GM06990 (cell line): ENCODE measurements at places on chromosomes 2 and 18.

- DNase-seq = no peak
Observed at GRCh38 chr2:149100739-149101699, 62.5 kb downstream of the LYPD6B start.

GRCh38 chr2:152560873-152561595 lies 156.2 kb downstream of the PRPF40A start:
- DNase-seq = no peak

- no peak for DNase-seq
Observed at GRCh38 chr2:212097001-212097400, 441.6 kb downstream of the ERBB4 start.

DNA sequence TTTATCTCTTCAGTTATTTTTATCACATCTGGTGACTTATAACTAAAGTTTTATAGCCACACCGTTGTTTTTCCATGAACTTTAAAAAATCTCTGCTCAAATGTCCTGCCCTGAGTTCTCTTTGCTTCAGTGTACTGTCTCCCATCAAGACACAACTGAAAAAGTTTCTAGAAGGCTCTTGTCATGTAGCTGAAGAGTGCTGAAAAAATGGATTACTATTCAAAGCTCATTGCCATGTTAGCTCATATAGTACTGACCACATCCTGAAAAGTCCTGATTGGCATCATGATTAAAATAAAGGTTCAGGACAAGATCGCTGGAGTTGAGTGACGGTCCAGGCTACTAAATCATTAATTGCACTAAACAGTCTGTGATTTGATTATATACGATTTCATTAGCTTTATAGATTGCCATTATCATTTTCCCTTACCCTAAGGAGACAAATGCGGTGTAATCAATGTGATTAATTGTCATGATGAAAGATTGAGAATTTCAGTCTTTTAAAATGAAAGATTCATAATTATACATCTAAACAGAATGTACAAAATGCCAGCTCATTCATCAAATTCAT lies 62.2 kb downstream of the MFSD6 start:
- no peak for DNase-seq

- DNase-seq = peak; percentile 46
Observed at GRCh38 chr2:142914507-142915313, 37.2 kb downstream of the KYNU start.

GRCh38 chr2:66929632-66930338 lies 467.3 kb upstream of the ETAA1 start:
- DNase-seq = no peak

DNA sequence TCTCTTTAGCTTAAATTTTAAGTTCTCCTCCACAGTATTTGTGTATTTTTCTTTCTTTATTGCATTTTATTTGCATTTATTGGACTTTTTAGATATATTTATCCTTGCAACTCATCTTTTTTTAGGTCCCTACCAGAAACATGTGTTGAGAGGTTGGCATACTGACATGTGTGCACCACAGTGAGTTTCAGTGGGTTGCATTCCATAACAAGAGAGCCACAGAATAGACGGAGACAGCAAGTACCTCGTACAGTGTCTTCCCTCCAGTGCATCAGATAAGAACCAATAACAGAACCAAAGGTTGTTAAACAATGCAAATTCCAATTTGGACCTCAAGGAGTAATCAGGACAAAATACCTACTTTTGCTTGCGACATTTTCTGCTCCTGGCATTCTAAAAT lies 111.9 kb downstream of the DNAH7 start:
- no peak for DNase-seq

DNA sequence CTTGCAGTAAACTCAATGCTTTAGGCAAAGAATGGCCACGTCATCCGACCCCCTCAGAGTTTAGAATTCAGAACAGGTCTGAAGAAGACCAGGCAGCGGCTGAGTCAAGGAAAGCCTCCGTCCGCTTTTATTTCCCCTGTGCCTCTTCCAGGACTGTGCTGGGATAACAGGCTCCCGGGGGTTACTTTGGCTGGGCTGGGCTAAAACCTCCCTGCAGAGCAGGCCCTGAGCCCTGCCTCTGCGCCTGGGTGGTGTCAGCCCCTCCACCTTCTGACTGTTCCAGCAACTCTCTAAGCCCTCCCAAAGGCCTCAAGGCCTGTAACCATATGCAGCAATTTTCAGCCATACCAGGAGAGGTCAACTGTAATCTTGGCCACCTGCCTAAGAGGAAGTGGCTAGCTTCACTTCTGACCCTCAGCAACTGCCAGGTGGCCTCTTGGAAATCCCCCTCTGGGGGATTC lies 166.5 kb downstream of the RPIA start:
- no peak for DNase-seq

- DNase-seq = no peak
Observed at GRCh38 chr2:46847726-46848412, 67.7 kb downstream of the MCFD2 start.

DNA sequence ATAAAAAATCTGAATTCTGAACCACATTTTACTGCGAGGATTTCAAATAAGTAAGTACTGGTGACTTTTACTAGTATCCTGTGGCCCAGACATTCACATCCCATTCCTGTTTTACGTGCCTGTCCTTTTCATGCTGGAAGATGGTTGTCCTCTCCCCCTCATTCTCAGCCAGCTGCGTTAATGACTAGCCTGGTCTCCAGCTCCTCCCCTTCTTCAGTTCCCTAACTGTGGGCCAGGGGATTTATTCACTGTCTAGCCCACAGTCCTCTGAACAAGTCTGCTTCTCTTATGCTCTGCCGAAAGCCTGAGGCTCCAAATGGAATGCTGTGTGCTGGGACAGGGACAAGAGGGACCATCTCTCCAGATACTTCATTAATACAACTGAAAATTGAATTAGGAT lies 373.9 kb downstream of the PTPRM start:
- DNase-seq = no peak

DNA sequence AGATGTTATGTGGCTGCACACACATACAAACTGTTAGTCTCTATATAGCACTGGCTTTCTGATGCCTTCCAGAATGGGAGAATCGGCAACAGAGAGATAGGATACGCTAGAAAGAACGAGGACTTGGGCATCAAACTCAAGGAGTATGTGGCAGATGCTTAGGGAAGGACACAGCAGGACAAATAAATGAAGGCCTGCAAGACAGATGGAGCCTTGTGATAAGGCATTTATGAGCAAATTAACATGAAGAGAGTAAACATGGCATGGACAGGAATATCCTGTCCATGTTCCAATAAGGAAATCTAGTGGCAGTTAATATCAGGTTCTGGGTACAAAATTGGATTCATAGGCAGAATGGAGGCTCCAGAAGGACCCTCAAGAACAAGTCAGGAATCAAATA lies 136.9 kb downstream of the SLC4A10 start:
- DNase-seq = no peak

- no peak for DNase-seq
Observed at GRCh38 chr2:218228366-218229090, 11.5 kb downstream of the ARPC2 start.

DNA sequence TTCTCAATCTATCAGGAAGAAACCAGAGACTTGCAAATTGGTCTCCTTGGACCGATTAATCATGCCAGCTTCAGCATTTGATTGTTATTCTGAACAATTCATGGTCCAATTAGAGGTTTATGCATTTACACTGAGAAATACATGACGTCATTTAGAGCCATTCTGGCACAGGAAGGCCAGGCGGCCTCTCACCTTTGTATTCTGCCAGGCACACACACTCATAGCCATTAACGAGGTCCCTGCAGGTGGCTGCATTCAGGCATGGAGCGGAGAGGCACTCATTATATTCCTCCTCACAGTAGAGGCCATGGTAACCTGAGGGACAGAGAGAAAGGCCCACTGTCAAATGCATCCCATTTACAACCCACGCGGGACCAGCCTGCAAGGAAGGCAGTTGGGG lies 146.8 kb upstream of the PID1 start:
- no peak for DNase-seq

DNA sequence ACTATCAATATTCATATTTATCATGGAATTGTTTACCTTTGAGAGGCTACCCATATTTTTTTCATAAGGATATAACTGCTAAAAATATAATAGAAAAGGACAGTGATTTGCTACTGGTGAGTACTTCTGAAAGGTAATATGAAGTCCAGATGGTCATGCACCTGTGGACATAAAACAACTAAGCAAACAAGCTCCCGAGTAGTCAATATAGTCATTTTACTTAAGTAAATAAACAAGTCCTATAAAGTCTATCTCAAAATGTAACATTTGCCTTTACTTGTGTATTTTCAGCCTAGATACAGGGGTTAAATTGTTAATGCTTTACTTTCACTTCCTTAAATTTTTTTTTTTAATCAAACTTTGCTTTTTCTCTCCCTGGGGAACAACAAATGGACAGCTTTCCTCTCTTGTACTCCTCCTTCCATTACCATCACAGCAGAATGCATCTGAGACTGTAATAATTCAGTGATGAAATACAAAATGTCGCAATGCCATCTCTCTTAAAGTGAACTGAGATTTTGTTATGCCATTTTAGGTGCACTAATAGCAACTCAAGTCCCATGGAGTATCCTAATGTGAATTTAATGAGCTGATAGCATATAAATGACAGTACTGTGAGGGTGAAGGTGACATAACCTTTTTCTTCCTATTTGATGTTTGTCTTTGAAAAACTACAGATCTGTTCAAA lies 1325.4 kb upstream of the ZEB2 start:
- no peak for DNase-seq

- peak; percentile 74 for DNase-seq
Observed at GRCh38 chr2:216057688-216058193, 23.9 kb downstream of the PECR start.

DNA sequence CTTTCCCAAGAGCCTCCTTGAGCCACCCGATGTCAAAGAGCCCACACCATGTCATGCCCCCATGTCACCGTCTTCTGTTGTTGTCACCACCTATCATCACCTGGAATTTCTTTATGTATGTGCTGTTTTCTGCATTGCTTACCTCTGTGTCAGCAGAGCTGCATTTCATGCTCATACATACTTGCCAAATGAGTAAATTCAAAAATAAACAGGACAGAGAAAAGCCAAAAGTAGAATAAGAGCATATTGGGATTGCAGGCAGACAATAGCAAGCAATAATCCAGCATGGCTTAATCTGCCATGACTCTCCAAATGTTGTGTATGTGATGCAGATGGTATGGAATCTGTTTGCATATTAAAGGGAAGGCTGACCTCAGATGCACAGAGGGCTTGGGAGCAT lies 15.3 kb upstream of the RGPD4 start:
- no peak for DNase-seq

DNA sequence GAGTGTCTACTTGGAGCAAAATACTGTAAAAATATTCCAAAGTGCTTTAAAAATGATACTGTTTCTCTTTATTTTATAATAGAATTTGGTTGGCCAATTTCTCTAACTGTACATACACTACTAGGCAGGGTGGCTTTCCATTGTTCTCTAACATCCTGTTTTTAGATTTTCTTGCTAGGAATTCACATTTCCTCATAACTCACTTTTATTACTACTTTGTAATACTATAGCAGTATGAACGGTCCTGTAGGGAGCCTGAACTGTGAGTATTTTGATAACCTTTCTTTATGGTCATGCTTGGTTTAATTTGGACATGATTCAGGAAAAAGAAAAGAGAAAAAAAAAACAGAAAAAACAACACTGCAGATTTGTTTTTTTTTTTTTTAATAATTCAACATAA lies 37.8 kb downstream of the GCG start:
- DNase-seq = no peak

GRCh38 chr18:48031641-48032040 lies 101.2 kb upstream of the SMAD2 start:
- no peak for DNase-seq

DNA sequence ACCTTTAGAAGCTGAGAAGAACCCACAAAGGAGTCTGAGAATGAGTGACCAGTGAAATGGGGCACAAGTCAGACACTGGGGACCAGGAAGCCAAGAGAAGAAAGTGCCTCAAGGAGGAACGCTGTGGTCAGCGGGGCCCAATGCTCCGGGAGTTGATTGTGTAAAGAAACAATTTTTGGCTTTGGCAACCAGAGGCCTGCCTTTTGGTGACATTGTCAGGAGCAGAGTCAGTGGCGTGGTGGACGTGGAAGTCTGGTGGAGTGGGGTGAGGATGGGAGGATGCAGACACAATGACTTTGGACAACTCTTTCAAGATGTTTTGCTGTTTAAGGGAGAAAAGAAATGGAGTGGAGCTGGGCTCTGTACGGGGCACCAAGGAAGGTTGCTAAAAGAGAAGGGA lies 100.2 kb upstream of the SEC11C start:
- DNase-seq = no peak

GRCh38 chr2:40043191-40043590 lies 264.1 kb upstream of the THUMPD2 start:
- DNase-seq = no peak

GRCh38 chr2:144505245-144505831 lies 14.6 kb downstream of the ZEB2 start:
- no peak for DNase-seq
